ENCODE measurements at places on chromosomes 1 and 21.

DNA sequence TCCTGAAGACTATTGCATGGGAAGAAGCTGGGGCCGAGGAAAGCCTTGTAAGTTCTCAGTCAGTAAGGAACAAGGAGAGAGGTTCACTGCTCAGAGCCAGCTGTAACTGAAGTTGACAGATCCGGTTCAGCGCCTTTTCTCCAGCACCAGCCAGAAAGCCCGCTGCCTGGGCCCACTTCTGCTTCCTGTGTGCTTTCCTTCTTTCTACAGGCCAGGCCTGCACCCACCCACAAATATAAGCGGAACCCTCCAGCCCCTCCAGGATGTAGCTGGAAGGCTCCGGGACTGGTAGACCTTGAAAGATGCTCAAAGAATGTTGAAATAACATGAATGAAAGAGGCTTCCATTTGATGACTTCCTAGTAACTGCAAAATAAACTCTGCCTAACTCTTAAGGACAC is 38.8 kb downstream of the PARP1 start:
- DNase-seq: no peak

DNA sequence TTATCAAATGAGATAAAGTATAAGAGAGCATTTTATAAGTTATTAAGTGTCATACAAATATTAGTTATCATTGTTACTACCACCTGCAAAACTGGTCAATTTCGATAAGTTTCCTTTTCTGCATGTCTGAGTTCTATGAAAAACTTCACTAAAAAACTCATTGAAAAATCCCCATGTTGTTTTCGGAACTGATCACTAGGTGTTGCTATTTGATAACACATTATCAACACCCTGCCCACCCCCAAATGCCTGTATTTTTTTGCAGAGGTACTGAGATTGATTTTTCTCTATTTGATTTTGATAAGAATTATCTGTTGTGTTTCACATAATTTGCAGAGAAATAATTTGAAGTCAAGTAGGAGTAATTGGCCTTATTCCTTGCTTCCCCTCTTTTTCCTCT is 22.1 kb upstream of the DISP1 start:
- no peak for DNase-seq

DNA sequence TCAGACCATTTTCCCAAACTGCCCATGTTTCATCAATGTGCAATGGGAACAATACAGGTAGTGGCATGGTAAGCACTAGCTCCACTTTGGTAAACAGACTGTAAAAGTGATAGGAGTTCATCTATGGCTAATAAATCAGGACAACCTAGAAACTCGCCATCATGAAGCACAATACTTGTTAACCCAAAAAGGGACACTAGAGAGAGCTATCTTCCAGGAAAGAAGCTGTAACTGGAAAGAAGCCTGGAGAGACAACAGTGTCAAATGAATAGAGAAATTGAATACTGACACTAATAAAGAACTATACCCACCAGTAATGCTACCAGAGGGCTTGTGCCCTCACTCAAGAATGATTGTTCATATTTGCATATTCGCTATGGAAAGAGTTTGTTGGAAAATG is 164.7 kb upstream of the RGS18 start:
- no peak for DNase-seq

- no peak for DNase-seq
These were observed 28.6 kb downstream of the PTPRU start for GRCh38 chr1:29264773-29265389.

DNA sequence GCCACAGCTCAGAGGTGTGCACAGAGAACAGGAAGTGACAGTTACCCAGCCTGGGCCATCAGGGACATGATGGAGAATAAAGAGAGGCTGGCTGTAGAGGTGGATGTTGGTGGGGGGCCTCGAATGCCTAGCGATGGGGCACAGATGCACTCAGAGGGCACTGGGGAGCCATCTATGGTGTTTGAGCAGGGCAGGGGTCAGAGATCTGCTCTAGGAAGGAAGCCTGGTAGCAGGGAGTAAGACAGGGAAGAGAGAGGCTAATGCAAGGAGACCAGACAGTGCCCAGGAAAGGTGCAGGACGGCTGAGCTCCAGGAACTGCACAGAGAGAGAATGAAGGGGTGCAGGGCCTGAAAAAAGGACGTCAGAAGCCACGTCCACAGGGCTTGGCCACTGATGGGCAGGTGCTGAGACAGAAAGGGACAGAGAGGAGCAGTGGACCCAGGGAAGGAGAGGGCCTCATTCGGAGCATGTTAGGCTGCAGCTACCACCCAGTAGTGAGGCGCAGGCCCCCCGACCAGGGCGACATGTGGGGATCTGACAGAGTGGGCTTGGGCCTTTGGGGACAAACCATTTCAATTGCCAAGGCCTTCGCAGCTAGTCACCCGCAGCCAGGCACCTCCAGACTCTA is 1.1 kb upstream of the KCNAB2 start:
- DNase-seq: no peak

- no peak for DNase-seq
These were observed 57.8 kb downstream of the ARHGEF11 start for GRCh38 chr1:156987715-156988114.

DNA sequence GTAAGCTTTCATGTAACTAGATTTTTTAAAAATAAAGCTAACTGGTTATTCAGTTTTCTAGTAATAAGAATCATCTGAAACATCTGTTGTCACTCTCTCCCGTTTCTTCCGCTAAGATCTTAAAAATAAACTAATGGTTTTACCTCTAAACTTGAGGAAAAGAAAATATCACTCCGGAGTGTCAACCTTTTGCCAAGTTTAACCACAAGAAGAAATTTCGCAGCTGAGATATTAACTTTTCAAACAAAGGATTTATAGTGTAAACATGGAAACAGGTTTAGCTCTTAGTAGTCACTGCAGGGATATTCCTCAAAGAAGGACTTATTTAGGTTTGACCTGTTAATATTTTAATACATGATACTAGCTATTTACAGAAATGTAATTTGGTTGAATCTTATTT is 954.9 kb downstream of the ADGRL2 start:
- DNase-seq: no peak

- no peak for DNase-seq
These were observed 80.3 kb upstream of the DMRTA2 start for GRCh38 chr1:50503515-50503914.

DNA sequence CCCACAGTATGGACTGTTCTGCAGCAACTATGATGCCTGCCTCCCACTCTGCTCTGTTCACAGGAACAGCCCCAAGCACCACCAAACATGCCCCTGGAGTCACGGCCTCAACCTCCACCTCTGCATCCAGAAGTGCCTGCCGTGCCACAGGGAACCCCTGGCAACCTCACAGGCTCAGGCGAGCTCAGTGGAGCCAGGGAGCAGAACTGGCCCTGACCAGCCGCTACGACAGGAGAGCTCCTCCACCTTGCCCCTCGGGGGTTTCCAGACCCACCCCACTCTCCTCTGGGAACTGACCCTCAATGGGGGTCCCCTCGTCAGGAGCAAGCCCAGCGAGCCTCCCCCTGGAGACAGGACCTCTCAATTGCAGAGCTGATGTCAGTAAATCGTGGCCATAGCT is 13.0 kb downstream of the MRAP start:
- DNase-seq: no peak

GRCh38 chr1:24437631-24438396 is 22.2 kb downstream of the NIPAL3 start:
- no peak for DNase-seq

GRCh38 chr1:167661527-167662426 is 31.7 kb downstream of the RCSD1 start:
- DNase-seq: no peak

GRCh38 chr1:42952303-42953001 is 6.2 kb downstream of the SLC2A1 start:
- no peak for DNase-seq

DNA sequence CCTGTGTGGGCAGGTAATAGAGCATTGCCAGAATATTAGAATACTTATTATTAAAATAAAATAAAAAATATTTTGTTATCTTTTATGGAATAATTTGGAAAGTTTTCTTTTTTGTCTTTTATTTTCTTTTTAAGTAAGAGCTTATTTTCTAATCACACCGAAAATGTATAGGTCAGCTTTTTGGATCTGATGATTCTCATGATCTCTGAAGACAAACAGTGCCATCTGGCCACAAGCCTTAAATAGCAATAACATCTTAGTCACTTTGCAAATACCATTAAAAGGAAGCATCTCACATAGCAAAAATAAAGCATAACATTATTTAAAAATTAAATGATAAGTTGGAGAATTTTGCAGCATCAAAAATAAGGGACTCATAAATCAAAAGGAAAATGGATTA is 213.8 kb downstream of the PLA2G4A start:
- no peak for DNase-seq

- DNase-seq: no peak
These were observed 27.7 kb downstream of the RRAGC start for GRCh38 chr1:38831731-38832369.

GRCh38 chr1:226632922-226633351 is 84.4 kb downstream of the STUM start:
- DNase-seq: no peak

- no peak for DNase-seq
These were observed 30.0 kb downstream of the KNCN start for GRCh38 chr1:46521414-46521813.

DNA sequence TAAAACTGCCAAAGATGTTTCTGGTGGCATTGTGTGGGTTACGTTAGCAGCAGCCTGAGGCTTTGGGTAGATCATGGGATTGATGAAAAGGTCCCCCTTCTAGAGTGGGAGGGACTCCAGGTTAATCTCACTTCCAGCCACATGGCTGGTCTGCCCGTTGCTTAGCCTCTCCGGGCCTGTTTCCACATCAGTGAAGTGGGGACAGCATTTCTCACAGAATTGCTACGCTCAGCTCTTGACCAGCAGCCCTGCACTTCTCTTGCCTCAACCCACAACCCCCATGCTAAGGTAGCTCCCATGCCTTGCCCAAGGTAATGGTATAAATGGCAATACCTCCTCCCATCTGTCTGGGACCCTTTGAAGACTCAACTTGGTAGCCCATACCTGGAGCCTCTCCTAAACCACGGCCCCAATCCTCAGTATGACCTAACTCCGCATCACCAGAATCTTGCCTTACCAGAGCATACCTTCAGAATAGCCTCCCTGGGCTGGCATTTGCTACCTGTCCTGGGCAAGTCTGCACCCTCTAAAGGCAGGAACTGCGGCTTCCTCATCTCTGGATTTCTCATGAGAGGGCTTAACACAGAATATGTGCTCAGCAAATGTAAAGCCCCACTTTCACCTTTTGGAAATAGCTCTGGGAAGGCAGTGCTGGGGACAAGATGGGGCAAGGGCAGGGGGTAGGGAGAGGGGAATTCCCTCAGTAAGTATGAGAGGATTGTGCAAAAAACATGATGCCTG is 10.9 kb upstream of the GUCA2A start:
- DNase-seq: no peak

GRCh38 chr1:183473217-183473536 is 878 bp downstream of the SMG7 start:
- DNase-seq: no peak

GRCh38 chr1:30382496-30382895 is 340.9 kb downstream of the MATN1 start:
- no peak for DNase-seq

DNA sequence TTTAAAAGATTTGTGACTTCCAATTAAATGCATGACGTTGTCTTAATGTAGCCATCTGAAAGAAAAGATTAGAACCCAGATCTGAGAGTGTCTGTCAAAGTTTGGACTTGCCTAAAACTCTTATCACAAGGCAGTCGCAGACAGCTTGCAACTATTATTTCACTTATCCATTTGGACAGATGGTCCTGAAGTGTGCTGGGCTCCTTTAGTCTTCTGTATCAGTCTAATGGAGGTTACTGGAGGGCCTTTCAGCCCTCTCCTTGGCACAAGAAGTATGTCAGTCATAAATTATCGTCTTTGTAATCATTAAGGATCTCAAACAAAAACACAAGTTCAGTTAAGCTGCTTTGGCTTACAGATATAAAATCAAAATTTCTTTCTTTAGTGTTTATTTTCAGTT is 15.5 kb downstream of the PROX1 start:
- no peak for DNase-seq

DNA sequence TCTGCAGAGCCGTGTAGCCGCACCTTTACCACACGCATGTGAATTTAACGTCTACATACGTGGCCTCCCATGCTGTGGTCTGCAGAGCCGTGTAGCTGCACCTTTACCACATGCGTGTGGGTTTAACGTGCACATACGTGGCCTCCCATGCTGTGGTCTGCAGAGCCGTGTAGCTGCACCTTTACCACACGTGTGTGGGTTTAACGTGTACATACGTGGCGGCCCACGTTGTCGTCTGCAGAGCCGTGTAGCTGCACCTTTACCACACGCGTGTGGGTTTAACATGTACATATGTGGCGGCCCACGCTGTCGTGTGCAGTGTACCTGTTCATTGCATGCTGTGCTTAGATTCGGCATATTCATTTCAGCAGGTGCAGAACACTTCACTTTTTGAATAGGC is 17.5 kb downstream of the DFFB start:
- DNase-seq: no peak

DNA sequence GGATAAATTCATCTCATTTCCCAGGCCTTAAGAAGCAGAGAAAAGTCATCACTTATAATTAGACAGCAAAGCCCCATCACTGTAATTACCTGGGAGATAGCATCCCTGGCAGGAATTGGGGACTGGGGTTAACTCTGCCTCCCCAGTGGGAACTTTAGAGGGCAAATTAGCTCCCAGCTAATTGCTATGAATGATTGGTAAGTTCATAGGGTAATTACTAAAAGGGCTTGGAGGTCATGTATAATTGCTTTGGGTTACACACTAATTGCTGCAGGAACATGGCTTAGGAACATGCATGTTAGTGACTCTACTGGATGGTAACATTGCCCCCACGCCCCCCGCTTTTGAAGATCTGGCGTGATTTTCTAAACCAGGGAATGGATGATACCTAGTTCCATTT is 64.8 kb downstream of the UBE2T start:
- no peak for DNase-seq

- no peak for DNase-seq
These were observed 39.6 kb upstream of the VN1R5 start for GRCh38 chr1:247216261-247216660.

DNA sequence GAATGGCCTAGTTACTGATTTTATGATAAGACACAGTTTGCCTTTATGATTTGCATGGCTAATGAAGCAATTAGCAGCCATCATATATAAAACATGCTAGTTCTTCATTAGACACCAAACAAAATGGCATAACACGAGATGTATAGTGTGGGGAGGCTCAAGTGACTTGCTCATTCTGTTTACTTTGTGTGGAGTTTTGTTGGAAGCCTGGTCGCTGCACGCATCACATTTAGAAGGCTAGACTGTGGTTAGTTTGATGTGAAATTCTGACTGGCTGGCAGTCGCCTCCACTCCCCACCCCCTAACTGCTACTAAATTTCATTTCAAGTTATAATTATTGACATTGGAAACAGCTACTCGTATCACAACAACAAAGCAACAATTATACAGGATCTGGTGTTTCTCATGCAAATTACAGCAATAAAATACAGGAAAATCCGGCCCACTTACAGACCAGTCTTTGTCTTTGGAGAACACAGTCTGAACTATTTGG is 356.1 kb downstream of the LMO4 start:
- DNase-seq: no peak

GRCh38 chr1:19877821-19878636 is 4.2 kb upstream of the OTUD3 start:
- DNase-seq: no peak

DNA sequence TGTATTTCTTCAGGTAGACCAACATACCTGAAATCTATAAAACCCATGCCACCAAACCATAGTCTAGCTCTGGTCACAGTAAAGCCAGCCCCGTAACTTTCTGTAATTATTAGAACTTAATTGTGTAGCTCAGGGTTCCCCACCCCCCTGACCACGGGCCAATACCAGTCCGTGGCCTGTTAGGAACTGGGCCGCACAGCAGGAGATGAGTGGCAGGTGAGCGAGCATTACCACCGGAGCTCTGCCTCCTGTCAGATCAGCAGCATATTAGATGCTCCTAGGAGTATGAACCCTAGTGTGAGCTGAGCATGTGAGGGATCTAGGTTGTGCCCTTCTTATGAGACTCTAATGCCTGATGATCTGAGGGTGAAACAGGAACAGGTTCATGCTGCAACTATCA is 14.6 kb downstream of the TENT5C start:
- no peak for DNase-seq
